Hematopoietic multipotent progenitor cell treated with erythropoietin and hydrocortisone succinate and interleukin-3 and kit ligand, for 15 days (in vitro differentiated cells): ENCODE measurements at places on chromosomes 2 and 18.

DNA sequence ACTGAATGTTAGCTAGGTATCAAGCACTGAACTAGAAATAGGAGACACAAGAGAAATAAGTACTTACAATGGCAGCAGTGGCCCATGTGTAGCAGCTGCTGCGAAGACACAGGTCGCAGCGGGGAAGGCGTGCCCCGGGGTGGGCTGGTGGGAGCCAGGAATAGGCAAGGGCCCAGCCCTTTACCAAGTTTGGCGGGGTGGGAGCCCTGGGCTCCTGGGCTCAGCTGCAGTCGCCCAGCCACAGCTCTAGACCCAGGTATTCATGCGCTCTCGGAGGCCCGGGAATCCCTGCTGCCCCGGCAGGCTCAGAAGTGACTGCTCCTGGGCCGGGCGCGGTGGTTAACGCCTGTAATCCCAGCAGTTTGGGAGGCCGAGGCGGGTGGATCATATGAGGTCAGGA is 1287.3 kb downstream of the CNTNAP5 start:
- no peak for DNase-seq

DNA sequence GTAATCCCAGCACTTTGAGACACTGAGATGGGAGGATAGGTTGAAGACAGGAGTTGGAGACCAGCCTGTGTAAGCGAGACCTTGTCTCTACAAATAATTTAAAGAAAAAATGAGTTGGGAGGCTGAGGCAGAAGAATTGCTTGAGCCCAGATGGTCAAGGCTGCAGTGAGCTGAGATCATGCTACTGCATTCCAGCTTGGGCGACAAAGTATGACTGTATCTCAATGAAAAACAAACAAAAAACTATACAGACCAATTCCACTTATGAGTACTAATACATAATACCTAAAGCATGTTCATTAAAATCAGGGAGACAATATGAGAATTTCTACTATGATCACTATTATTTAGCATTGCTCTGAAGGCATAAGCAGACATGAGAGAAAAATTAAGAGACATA is 12.6 kb downstream of the RNF149 start:
- no peak for DNase-seq

- DNase-seq = no peak
These were observed 63.4 kb upstream of the ZBTB7C start for GRCh38 chr18:48472610-48473009.

DNA sequence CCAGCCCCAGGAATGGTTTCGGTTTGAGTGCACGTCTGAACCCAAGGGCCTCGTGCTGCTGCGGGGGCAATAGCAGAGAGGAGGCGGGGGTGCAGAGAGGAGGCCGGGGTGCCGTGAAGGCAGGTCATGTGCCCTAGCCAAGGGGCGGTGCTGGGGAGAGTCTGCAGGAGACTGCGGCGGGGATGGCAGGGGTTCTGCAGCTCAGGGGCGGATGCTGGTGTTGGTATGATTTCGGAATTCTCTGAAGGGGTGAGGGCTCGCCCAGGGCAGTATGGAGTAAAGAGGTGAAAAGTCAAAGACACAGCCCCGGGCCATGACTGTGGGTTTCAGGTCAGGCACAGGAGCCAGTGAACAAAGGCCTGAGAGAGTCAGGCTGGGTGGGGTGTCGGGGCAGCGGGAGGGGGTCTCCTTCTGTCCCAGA is 186.5 kb upstream of the HDAC4 start:
- DNase-seq = no peak

GRCh38 chr2:96623116-96623515 is 15.0 kb downstream of the KANSL3 start:
- no peak for DNase-seq
